Activated T-helper 9 cell treated with anti-CD3 and anti-CD28 coated beads, Interleukin-2, amount 50 U/mL, for 16 hours (primary cell): ENCODE measurements at places on chromosomes 11 and 22.

DNA sequence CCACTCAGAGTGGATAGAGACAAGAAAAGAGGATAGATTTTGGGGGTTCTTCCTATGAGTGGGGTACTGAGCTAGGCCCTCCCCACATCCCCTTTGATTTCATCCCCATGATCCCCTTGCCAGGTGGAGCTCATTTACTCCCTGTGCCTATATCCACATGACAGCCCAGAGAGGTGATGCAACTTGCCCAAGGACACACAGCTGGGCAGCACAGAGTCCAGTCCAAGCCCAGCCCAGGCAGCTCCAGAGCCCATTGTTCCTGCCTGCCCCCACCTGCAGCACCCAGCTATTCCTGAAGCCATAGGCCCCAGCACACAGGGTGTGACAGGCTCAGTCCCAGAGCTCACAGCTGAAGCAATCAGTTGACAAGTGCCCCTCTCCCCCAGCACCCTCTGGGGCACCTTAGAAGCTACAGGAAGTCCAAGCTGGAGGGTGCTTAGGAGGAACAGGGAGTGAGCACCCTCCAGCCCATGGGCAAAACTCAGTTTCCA lies 41.7 kb downstream of the SHISAL1 start:
- no peak for DNase-seq

GRCh38 chr11:35347921-35348331 lies 71.4 kb downstream of the SLC1A2 start:
- no peak for DNase-seq

DNA sequence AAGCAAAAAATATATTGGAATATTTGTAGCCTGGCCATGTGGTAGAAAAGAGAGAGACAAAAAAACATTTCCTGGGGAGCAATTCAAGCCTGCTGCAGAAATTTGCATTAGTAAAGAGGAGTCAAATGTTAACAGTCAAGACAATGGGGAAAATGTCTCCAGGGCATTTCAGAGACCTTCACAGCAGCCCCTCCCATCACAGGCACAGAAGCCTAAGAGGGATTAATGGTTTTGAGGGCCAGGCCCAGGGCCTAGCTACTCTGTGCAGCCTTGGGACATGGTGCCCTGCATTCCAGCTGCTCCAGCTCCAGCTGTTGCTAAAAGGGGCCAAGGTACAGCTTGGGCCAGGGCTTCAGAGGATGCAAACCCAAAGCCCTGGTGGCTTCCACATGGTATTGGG lies 46.8 kb downstream of the PGR start:
- DNase-seq: no peak

GRCh38 chr11:9138133-9138453 lies 46.7 kb upstream of the SCUBE2 start:
- no peak for DNase-seq

DNA sequence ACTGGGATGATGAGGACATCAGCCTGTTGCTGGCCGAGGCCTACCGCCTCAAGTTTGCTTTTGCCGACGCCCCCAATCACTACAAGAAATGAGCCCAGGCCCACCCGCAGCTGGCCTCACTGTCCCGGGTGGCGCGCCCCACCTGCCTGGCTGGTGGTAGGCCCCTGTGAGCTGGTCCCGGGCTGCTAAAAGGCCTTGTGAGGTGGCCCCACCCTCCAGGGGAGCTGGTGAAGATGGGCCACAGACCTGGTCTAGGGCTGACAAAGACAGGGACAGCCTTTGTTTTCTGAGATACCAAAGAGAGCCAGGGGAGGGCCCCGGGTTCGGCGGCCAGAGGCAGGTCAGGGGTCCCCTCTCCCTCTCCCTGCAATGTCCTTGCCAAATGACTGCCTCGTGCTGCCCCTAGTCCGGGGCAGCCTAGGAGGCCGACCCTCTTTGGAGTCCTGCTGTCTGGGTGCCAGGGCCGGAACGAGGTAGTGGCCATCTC lies 411.1 kb downstream of the TBC1D22A start:
- DNase-seq: no peak

DNA sequence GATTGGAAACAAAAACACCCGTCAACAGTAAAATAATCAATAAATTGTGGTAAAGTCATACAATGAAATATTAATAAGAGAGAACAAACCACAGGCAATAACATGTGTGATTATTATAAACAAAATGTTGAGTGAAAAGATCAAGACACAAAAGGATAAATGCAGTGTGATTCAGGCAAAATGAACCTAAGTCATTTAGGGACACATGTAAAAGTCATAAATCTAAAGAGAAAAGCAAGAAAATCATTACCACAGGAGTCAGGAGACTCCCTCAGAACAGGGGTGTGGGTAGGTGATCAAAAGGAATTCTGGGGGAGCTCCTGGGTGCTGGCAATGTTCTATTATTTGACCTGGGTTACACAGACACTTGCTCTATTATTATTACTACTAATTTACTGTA lies 47.9 kb upstream of the PPP2R1B start:
- DNase-seq: no peak

GRCh38 chr11:106133529-106133928 lies 56.1 kb downstream of the AASDHPPT start:
- no peak for DNase-seq

DNA sequence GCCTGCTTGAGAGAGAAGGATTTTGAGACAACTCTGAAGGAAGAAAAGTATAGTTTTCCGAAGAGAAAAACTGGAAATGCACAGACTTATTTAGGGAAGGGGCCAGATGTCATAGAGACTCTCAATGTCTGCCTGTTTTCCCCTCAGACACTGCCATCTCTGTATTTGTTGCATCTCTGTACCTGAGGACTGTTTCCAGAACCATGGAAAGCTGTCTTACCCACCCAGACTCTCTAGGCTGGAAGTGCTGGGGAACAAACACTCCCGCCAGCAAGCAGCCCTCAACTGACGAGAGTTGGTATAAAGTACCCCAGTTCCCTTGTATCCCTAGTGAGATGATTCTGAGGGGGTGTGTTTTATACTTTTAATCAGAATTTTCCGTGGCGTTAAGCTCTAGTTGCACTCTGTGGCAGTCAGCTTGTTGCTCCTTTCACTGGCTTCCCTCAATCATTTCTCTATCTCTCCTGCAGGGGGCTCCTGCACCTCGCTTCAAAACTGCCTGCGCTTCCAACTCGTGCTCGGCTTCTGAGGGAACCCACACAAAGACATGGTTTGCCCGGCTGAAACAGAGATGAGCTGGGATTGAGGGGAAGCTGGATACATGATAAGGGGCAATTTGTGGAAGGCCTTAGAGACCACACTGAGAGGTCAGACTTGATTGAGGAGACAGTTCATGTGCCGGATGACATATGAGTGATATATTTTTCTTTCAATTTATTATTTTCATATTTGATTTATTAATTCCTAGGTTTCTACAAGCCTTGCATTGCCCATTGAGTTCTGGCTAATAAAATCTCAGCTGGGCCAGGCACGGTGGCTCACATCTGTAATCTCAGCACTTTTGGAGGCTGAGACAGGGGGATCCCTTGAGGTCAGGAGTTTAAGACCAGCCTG lies 36.9 kb upstream of the CLPB start:
- peak; percentile 15 for DNase-seq

DNA sequence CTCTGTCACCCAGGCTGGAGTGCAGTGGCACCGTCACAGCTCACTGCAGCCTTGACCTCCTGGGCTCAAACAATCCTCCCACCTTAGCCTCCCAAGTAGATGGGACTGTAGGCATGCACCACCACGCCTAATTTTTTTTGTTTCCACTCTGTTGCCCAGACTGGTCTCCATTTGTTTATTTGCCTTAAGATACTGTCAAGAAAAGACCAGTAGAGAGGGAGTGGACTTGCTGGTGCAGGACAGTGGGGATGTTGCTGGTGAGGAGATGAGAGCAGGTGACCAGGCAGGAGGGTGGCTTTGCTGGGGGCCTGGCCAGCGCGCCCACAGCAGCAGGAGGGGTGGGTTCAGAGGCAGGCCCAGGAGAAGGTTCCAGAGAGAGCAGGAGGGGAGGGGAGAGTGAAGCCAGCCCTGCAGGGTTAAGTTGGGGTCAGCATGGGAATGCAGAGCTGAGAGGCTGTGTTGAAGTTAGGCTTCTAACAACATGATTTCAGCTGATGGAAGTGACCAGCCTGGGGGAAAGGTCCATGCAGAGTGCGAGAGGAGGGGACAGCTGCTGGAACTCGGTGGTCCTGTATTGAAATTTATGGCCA lies 35.8 kb downstream of the NADSYN1 start:
- no peak for DNase-seq

DNA sequence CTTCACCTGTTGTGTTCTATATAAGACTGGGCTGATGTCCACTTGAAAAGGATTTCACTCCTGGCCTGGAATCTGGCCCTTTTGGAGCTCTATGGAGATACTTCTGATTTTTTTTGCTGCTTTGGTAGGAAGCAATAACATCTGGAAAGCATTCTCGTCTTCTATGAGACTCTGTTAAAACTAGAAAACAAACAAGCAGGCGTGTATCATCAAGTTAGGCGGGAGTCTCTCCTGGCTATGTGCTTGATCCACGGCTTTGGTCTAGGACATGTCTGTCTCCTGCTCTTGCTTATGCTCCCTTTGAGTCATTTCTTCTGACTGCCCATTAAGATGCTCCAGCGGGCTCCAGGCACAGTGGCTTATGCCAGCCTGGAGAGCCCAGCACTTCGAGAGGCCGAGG lies 121.4 kb upstream of the TTC12 start:
- no peak for DNase-seq
